ENCODE measurements at places on chromosomes 3 and 15.

DNA sequence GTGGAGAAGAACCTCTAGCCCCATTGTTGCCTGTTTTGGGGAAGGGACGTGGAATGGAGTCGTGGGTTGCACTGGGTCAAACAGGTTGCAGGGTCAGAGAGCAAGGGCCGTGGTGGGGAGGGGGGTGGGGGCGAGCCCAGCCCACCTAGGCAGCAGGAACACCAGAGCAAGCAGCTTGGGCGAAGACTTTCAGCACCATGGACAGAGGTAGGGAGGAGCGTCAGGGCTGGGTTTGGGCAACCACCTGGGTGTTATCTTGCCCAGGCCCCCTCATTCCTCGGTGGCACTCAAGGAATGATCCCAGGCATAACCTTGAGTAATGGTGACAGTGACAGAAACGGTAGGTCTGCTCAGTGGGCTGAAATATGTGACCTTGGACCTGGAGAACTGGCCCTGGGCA lies 45.9 kb upstream of the TMEM115 start:
- ATAC-seq = no peak

DNA sequence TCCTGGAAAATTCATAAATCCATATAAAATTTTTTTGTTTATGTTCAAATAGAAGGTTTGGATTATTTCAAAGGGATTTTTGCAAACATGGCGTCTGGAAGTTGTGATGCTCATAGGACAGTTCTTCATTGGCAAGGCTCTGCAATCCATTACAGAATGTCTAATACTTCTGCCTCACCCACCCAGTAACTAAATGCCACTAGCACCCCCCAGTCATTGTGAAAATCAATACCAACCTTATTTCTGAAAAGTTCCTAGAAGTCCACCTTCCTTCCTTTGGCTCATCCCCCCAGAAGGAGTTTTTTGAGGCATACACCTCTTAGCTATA lies 17.9 kb downstream of the ATP11B start:
- ATAC-seq = no peak

DNA sequence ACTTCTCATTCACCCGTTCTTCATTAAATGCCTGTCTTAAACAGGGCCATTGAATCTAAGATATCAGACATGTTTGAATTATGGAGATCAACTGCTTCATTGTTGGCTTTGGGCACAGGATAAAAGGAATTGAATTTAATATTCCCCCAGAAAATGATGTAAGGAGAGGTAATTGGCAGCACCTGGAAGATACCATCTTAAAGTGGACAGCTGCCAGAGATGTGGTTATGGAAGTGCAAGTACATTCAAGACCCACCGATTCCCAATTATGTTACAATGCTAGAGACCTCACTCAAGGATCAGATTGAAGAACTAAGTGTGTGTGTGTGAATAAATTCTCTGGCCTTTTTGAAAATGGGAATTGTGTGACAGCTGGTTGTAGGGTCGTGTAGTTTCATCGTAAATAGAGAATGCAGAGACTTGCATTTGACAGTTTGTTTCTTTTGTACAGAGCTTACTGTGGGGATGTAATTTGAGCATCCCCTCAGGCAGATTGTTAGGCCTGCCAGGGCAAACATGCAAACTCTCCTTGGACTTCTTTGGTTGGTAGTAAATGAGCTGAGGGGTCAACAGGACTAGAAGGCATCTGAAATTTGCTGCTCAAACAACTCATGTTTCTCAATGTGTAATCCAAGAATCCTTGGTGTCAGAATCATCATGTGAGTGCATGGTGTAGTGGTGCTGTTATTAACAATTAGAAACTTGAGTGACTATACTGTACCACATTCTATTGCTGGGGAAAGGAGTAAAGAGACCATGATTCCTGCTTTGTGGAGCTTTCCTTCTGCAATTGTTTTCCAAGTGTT lies 359.2 kb upstream of the THRB start:
- no peak for ATAC-seq

GRCh38 chr3:146164971-146165769 lies 4.2 kb upstream of the PLOD2 start:
- no peak for ATAC-seq

DNA sequence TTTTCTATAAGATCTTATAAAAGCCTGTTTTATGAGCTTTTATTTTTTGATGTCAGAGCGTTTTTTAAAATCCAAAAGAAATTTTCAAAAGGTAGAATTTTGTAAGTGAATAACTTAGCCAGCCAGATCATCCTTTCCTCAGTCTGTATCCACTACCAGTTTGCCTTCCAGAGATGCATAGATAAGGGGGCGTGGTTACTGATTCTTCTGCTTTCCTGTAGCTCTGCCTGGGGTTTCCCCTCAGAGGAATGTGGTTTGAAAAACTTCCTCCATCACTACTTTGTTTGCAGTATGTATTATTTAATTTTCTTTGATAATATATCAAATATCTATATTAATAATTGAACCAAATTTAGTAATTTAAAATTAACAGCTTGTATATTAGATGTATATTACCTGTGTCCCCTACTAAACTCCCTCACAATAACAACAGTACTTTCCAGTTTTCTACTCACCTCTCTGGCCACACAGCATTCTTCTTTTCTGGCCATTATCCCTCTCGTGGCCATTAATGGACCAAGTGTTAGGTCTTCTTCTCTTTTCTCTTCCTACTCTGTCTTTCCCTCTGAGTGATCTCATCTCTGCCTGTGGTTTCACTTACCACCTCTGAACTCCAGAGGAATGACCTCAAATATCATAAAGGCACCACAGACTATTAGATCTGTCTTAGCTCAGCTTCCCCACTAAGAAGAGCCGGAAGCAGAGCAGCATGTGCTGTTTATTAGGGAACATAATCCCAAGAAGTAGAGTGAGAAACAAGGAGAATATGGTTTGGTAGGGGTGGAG lies 239.7 kb downstream of the UBE2E2 start:
- ATAC-seq = peak; percentile 31

GRCh38 chr3:16190704-16191103 lies 16.2 kb downstream of the GALNT15 start:
- ATAC-seq = no peak

DNA sequence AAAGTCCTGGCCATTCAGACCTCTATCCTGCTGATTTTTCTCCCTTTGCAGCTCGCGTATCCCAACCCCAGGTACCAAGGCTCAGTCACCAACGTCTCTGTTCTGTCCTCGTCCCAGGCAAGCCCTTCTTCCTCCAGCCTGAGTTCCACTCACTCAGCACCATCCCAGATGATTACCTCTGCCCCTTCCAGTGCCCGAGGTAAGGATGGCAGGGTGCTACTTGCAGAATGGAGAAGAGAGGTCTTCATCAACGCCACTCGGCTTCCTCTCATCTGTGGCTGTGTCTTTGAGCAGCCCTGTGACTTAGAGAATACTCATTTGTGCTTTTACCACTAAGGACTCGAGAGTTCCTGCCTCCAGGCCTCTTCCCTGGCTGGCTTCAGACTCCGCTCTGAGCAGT lies 22.6 kb upstream of the MANF start:
- ATAC-seq = no peak

GRCh38 chr3:139906418-139906817 lies 28.6 kb upstream of the CLSTN2 start:
- ATAC-seq = no peak

DNA sequence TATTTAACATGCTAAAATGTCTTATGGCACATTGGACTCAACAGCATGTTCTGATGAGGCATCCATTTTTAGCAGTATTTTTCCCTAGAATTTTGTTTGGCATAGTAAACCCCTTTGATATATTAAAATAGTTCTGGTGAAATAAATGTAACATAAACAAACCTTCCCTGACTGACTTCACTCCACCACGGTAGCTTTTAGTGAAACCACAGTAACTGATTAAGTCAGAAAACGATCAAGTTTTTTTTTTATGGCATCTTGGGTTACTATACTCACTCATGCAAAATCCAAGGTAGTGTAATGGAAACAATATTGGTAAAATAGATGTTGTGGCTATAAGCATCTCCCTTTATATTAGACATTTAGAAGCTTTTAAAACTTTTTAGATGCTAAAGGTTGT lies 2.8 kb downstream of the SERP1 start:
- ATAC-seq = no peak

GRCh38 chr3:37824090-37824953 lies 37.4 kb upstream of the CTDSPL start:
- no peak for ATAC-seq

- ATAC-seq = no peak
Measured at GRCh38 chr3:120461416-120461815, 10.6 kb upstream of the FSTL1 start.

DNA sequence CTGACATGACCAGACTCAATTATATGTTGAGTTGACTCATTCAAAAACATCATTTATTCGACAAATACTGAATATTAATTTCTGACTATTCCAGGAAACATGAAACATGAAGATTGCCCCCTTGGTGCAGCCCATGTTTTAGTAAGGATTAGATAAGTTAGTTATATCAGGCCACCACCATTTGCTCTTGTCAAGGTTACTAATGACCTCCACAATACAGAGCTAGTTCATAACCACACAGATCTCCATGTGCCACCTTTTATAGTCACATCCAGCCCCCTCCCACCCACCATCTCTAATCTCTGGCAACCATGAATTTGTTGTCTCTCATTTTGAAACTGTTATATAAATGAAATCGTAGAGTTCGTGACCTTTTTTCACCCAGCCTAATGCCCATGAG lies 15.7 kb downstream of the KLHL18 start:
- no peak for ATAC-seq

GRCh38 chr3:101117980-101118379 lies 124.8 kb upstream of the ABI3BP start:
- ATAC-seq = no peak

DNA sequence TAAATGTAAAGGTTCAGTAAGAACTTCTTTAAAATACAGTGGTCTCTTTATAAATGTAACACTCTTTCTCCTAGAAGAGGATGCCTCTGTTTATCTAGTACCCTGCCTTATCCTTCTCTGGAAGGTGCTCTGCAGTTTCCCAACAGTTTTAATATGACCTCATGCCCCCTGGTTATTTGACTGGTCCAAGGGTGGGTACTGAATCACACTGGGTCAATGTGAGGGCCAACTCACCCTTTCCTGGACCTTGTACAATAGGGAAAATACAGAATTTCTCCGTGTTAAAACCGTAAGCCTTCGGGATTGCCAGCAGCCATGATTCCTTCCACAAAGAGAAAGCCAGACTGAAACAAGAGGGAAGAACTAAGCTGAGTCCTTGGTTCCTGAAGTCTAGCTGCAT lies 9.2 kb downstream of the DCBLD2 start:
- ATAC-seq = no peak

DNA sequence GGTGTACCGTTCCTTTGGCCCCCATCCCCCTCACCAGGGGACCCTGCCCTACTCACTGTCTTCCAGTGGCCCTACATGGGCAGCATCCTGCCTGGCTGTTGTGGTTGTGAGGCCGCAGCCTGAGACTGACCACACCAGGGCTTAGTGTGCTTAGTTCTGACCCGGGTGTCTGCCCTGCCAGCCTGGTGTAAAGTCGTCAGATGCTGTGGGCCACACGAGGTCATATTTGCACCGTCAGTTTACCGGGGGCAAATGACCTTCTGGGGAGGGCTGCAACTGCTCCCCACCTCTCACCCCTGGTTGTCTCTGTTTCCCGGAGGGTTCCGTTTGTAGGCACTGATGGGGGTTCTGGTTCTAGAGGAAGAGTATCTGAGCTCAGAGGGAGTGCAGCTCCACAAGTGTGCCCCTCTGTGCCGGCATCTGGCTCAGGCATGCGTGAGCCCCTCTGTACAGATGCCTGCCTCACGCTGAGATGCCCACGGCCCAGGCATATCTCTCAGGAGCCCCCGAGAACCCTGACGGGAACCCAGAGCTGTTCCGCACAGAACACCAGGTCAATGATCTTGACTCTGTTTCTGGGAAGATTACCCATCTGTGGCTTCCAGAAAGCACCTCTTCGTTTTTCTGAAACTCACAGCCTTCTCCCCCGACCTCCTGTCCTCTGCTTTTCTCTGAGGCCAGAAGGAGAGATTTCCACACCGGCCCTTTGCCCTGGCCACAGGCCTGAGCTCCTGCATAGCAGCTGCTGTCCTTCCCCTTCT lies 19.2 kb downstream of the KLF13 start:
- ATAC-seq = peak; percentile 11

DNA sequence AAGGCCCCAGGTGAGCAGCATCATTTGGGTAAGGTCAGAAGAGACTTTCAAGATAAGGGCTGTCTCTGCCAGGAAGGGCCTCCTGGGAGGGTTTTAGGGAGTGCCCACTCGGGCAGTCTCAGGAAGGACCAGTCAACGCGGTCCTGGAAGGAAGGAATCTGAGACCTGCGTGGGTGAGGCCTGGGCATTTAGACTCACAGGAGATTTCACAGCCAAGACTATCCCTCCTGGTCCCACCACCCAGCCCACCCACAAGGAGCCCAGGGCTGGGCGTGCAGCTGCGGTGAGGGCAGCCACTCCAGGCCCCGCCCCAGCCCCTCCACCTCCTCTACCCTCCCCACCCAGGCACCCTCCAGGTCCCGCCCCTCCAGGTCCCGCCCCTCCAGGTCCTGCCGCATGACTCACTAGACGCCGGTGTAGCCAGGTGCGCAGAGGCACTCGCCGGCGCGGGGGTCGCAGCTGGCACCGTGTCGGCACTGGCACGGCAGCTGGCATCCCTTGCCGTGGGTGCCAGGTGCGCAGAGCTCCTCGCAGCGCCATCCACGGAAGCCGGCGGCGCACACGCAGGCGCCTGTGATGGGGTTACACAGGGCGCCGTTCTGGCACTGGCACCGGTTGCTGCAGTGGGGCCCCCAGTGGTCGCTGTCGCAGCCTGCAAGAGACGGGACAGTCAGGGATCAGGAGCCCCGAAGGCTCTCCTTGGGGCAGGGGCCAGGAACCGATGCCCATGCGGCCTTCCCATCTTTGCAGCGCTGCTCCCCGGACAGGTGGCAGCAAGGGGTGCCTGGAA lies 112.7 kb downstream of the RAB11A start:
- peak; percentile 78 for ATAC-seq

DNA sequence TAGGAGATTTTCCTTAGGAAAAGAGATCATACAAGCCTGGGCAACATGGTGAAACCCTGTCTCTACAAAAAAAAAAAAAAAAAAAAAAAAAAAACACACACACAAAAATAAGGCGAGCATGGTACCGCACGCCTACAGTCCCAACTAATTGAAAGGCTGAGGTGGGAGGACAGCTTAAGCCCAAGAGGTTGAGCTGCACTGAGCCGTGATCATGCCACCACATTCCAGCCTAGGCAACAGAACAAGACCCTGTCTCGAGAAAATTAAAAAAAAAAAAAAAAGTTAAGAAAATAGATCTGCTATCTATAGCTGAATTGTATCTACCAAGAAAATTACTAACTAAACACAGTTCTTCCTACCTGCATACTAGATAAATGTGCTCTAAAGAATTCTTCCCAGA lies 7.1 kb downstream of the MSL2 start:
- ATAC-seq = no peak

DNA sequence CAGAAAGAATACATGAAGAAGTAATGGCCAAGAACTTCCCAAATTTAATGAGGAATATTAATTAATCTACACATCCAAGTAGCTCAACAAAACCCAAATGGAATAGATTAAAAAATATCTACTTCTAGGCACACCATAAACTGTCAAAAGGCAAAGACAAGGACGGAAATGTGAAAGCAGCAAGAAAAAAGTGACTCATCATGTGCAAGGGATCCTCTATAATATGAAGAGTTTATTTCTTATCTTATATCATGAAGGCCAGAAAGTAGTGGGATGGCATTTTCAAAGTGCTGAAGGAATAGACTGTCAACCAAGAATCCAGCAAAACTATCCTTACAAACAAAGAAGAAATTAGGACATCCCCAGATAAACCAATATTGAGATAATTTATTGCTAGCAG lies 73.9 kb upstream of the PRICKLE2 start:
- ATAC-seq = no peak
